ENCODE measurements at places on chromosomes 1 and 21. TPM values are rescaled to one million over a fixed set of nuclear protein-coding genes. Genes with fewer than 3 reads are reported as not detected.

- DNase-seq = no peak
Observed at GRCh38 chr1:241271427-241271826, 85.6 kb downstream of the RGS7 start.

Gene DYNLT4
- polyA plus RNA-seq = 0.19 TPM

GRCh38 chr1:159856576-159856975, 5.9 kb downstream of the VSIG8 start:
- DNase-seq = no peak

- no peak for DNase-seq
Observed at GRCh38 chr1:111976332-111976731, 13.1 kb downstream of the KCND3 start.

- DNase-seq = no peak
Observed at GRCh38 chr1:11720525-11720924, 15.4 kb upstream of the AGTRAP start.

DNA sequence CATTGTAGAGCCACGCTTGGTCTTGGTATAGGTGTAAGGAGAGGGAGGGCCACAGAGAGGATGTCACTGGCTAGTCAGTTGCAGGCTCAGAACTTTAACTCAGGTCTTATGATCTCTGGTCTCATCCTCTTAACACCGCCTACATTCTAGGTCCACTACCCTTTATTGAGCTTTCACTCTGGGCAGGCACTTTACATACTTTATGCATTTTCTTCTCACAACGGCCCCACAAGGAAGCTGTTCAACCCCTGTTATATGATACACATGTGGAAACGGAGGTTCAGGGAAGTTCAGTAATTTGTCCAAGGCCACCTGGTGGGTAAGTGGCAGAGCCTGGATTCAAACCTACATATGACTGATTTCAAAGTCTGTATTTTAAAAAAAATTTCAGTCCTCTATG, 25.3 kb upstream of the RCAN3 start:
- DNase-seq = no peak

DNA sequence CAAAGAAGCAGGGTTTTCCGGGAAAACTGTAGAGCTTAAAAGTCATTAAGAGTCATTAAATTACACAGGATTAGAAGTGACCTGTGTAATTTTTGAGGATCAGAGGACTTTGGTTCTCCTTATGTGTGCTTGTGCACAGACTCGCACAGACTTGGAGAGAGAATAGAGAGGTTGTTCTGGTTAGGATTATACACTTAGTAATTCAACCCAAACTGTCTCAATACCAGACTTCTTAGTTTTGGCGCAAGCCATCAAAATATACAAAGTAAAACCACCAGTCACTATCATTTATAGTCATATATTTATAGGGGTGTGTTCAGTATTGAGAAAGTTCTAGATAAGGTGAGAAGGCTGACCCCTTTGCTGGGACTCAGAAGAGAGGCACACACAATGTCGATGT, 112.3 kb downstream of the HLX start:
- DNase-seq = no peak

DNA sequence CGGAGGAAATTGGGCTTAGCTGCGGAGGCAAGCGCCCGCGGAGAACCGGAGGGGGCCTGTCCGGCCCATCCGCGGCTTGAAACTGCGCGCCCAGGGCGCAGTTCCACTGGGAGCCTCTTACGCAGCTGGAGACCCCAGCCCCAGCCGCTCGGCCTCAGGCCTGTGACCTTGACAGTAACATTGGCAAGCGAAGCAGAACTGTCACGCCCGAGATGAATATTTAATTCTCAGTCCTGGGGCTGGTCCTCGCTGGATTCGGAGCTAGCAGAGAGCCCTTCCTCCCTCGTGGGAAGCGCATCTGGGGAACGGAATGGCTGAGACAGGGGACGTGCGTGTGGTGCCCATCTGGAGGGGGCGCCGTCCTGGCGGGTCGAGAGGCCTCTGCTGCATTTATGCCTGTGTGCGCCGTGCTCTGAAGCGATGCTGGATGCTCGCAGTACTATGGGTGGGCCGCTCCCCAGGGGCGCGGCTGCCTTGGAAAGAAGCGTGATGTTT, 928 bp downstream of the SLC6A17 start:
- no peak for DNase-seq

GRCh38 chr1:85049735-85050166, 1.5 kb upstream of the MCOLN3 start:
- no peak for DNase-seq

Gene DIO1
- polyA plus RNA-seq = 0.39 TPM

Gene EXO1
- polyA plus RNA-seq = 9.2 TPM

Gene DNM3
- 2.3 TPM for polyA plus RNA-seq

Gene C1orf226
- polyA plus RNA-seq = 9.4 TPM

GRCh38 chr1:55937840-55938375, 641.5 kb downstream of the PLPP3 start:
- no peak for DNase-seq

Data from H1 (cell line).